ENCODE measurements at places on chromosomes 13 and 19. TPM values are rescaled to one million over a fixed set of nuclear protein-coding genes. Genes with fewer than 3 reads are reported as not detected.

The CGB3 gene
- total RNA-seq = not detected

DNA sequence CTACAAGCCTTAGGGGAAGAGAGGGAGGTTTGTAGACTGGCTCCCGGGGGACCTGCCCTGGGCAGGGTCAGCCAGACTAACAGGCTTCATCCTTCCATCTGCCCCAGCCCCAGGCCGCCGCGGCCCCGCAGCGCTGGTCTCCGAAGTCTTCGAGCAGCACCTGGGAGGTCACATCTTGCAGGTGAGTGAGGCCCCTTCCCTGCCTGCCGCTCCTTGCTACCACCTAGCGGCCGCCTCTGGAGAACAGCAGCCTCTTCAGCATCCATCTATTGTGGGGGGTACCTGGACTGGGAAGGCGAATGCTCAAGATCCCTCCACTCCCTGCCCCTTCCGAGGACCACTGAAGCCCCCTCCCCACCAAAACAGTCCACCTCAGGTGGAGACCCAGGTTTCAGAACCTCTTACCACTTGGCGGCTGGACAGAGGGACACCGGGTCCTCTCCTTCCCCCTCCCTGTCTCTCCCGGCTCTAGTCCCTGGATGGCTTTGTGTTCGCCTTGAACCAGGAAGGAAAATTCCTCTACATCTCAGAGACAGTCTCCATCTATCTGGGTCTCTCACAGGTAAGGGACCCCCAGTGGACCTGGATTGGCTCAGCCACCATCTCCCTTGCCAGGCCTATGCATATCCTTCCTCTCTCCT, 12.7 kb downstream of the NPAS1 start:
- DNase-seq = no peak

The C1QTNF9 gene
- total RNA-seq = 2.4 TPM

GRCh38 chr13:59584761-59585670, 578.7 kb downstream of the DIAPH3 start:
- DNase-seq = no peak

The ZIM2 gene
- total RNA-seq = 0.76 TPM

GRCh38 chr13:48265217-48265815, 32.3 kb downstream of the ITM2B start:
- no peak for DNase-seq

The GRIK5 gene
- 9.2 TPM for total RNA-seq

- peak; percentile 60 for DNase-seq
Measured at GRCh38 chr19:1063909-1064660, 2.9 kb upstream of the ARHGAP45 start.

The SBK2 gene
- not detected for total RNA-seq

DNA sequence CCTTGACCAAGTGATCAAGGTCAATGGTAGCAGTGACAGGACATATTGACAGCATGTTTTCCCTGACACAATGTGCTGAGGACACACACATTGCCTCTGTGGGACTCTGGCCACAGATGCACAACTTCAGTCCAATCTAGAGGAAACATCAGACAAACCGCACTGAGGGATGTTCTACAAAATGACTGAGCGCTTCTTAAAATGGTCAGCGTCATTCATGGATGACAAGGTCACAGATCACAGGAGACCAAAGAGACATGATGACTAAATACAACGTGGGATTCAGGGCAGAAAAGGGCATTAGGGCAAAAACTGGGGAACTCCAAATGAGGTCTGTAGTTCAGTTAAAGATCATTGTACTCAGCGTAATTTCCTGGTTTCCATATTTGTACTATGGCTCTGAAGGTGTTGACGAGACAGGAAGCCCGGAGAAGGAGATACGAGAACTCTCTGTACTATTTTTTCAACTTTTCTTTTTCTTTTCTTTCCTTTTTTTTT, 20.6 kb downstream of the PBX4 start:
- DNase-seq = no peak

The CYP4F8 gene
- total RNA-seq = not detected

GRCh38 chr13:68748038-68748437, 1359.6 kb upstream of the ATXN8OS start:
- no peak for DNase-seq

DNA sequence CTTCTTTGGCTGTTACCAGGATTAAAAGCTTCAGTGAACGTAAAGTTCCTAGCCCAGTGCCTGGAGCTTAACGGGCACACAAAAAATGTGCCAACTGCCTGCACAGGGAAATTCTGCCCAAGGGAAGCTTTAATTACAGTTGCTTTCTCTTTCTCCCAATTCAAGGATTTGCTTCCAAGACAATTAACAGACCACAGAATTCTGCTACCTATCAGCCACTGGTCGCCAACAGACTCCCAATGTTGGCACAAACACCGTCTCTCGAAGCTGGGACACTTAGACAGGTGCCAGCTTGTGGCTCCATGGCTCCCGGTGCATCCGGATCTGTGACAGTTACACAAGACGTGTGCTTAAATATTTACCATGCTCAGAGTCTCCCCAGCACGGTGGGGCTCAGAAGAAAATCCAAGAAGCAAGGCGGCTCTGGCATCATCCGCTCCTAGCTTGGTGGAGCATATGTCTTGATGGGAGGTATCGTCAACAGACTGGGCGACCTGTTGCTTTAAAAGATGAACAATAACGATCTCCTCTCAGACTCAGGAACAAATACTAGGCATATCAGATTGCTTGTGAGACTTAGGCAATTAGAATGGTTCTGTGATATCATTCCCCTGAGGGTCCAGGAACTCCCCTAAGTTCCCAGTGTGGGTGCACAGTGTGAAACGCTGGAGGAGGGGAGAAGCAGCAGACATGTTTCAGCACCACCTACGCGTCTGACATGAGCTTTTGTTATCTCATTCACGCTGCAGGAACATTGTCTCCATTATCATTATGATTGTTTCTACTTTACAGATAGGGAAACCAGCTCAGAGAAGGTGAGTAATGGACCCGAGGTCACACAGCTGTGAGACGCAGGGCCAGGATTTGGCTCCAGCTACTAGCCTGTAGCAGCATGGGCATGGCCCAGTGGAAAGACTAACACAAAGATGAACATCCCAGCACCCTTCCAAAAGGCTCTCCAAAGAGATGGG, 61.6 kb downstream of the ALOX5AP start:
- DNase-seq = no peak

DNA sequence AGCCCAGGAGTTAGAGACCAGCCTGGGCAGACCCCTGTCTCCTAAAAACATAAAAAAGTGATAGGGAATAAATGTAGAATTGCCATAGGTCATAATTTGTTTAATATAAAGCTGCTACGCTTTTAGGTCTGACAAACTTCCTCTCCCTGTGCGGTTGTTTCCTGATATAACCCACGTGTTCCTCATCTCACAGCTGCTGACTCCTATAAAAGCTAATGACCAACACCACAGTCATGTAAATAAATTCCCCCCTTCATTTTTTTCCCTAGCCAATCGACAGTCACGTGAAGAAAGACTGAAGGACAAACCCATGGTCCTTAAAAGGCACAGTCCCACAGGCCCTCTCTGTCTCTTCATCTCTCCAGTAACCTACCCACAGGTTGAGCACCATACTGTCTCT, 27.5 kb downstream of the ZNF266 start:
- DNase-seq = no peak

GRCh38 chr13:97431171-97431764, 2.7 kb upstream of the RAP2A start:
- no peak for DNase-seq

DNA sequence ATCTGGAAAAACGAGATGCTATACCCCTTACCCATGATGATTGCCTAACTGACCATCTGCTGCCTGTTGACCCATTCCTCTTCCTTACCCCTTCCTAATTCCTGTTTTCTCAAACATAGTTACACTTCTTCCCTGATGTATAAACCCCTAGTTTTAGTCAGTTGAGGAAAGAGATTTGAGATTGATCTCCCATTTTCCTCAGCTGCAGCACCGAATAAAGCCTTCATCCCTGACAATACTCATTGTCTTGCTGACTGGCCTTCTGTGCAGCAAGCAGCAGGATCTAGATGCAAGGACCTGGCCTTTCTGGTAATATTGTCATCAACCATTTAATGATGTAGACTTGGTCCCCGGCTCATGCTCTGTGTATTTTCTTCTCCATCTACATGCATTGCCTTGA, 999 bp upstream of the ZNF264 start:
- no peak for DNase-seq

The FCGBP gene
- total RNA-seq = 83.1 TPM

DNA sequence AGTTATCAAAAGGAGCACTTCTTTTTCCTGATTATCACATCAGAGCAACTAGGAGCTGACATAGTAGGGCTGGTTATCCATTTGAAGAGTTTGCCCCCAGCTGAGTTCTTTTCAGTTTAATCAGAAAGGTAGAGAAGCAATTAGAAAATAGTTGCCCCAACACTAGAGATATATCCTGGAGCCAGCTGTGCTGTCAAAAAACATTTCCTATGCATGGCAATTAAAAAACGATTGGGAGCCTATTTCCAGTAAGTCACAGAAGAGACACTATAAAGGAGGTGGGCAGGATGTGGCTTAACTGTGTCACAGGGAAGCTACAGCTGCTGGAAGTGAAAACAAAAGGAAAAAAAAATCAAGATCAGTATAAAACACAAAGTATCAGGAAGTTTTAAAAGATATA, 155.7 kb upstream of the SLITRK1 start:
- DNase-seq = no peak

The CEACAM8 gene
- total RNA-seq = 1.3 TPM

DNA sequence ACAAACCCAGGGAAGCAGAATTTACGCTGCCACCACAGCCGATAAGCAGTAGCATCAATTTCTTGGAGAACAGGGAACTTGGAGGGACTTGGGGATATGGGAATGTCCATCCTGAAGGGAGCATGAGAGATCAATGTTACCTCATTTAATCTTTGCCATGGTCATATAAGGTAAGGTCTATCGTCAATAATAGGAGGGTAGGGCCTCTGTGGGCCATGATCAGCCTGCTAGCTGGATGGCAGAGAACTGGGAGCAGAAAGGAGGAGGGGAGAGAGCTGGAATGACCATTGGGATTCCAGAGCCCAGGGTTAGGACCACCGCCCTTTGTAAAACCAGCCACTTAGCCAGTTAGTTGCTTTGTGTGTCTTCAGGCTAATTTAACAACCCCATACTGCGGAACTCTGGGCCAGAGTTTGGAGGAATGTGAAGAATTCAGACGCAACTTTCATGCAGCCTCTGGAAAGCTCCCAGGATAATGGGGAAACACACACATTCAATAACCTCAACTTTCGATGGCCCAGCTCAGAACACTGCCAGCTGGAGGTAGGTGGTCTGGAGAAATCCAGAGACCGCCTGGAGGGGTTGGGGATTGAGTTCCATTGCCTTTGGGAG, 40.3 kb downstream of the ZNF557 start:
- DNase-seq = no peak
